Large intestine (tissue), 12 donors: ENCODE measurements at places on chromosomes 1 and 21. TPM values are rescaled to one million over a fixed set of nuclear protein-coding genes. Genes with fewer than 3 reads are reported as not detected.

- DNase-seq = peak; percentile 67
Observed at GRCh38 chr21:35716876-35717565, 343.3 kb downstream of the SETD4 start.

PPP2R5A gene
- polyA plus RNA-seq = 43.5 TPM

KIAA0319L gene
- polyA plus RNA-seq = 60.3 TPM

DNA sequence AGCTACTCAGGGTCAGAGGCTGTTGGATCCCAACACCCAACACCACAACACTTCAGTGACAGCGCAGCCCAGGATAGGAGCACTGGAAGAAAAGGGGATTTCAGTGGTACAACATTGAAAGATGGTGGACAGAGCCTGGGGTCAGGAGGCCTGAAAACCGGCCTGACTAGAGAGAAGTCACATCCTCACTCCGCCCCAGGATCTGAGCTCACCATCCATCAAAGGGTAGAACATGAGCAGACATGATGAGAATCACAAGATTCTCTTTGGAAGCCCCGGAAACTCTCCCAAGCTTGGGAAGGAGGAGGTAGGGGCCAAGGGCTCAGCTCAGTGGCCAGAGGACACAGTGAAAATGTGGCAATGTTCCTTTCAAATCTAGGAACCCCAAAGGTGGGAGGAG lies 271.3 kb downstream of the NPHP4 start:
- DNase-seq = no peak

GRCh38 chr1:68191717-68192116 lies 40.6 kb downstream of the WLS start:
- no peak for DNase-seq

GRCh38 chr1:23401313-23401712 lies 23.2 kb downstream of the TCEA3 start:
- DNase-seq = no peak

DNA sequence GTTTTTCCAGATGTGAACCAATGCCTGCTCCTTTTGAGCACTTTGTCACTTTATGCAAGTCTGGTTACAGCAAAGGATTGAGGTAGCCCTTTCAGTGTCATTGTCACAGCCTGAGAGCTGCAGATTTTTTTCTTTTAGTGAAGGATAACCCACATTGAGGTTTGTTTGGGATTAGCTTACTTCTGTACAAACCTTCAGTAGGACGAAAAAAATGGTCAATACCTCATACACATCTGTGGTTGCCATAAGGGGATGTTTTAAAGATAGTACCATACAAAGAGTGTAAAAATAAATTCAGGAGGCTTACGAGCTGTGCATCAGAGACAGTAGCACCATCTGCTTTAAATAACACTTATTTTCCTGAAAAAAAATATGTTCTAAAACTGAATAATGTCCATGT lies 566.0 kb downstream of the AJAP1 start:
- no peak for DNase-seq

GRCh38 chr21:45834821-45835293 lies 146.7 kb upstream of the COL6A1 start:
- DNase-seq = no peak

- no peak for DNase-seq
Observed at GRCh38 chr1:18634276-18634675, 3.6 kb downstream of the PAX7 start.

GRCh38 chr1:6987940-6988339 lies 202.7 kb downstream of the CAMTA1 start:
- no peak for DNase-seq

DNA sequence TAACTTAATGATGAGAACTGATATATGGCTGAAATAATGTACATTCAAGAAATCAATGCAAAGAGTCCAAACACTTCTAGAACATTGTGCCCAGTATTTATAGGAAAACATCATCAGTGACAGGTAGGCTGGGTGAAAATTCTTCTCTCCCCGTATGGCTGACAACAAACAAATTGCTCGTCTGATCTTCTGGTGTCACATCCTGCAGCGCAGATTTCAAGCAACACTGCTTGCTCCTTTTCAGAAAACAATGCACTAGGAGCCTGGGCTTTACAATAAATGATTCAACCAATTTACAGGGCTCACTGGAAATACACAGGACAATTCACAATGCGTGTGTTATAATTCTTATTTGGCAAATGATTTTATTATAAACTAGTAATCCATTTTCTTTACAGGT lies 185.3 kb downstream of the RERE start:
- DNase-seq = no peak

DNA sequence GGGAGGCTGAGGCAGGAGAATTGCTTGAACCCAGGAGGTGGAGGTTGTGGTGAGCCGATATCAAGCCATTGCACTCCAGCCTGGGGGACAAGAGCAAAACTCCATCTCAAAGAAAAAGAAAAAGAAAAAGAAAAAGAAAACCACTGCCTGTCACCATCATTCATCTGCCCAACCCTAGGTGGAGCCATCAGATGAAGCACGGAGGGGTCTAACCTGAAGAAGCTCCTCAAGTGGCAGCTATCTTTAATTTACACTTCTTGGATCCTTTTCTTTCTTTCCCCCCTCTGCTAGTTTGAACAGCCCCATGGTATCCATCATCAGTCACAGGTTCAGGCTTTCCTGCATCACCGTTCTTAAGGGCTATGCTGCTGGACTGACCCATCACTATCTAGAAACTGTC lies 57.0 kb downstream of the PLEKHA6 start:
- no peak for DNase-seq

GRCh38 chr21:32190493-32191144 lies 88.2 kb downstream of the MIS18A start:
- no peak for DNase-seq
